ENCODE measurements at places on chromosomes 3 and 15.

DNA sequence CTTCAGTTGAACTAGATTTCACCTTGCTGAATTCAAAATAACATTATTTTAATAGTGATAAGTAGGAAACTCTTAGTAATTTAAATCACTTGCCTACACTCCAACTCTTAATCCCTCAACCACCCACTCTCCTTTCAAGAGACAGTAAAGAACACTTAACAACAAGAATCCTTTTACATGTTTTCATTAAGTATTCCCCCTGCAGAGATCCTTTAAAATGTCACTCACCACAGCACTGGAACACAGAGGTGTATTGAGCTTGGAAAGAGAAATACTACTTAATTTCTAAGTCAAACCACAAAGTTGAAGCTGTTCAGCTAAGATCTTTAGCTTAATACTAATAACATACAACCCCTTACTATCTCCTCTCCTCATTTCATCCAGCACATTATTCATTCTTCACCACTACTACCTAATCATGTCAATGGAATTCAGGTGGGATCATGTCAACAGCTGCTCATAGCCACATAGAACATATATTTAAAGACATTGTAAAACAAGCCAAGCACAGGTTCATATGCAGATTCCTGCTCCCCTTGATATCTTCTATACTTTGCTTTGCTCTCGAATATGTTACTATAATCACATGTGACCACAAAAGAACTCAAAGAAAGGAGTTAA is 40.5 kb downstream of the IMPG2 start:
- no peaks in the 10 kb centered on the region for H3K4me1 ChIP-seq
- no peak overlapping the region for H3K27ac ChIP-seq
- no peak overlapping the region for H3K4me3 ChIP-seq
- H3K36me3 ChIP-seq, result no peaks in the 10 kb centered on the region
- ATAC-seq, result no peak

DNA sequence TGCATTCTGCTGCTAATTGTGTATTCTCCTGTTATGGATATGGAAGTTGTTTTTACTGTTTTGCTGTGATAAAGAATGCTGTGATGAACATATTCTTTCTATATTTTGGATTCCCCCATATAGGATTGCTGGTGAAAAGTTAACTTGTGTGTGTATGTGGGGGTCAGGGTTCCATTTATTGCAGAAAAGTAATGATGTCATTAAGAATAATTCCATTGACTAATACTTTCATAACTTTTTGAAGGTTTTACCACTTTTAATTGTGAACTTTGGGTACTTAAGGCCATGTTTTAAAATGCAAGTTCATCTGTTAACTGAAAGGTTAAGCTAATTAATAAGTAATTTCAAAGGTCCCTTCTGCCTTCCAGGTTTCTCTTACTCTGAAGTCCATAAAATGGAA is 6.2 kb downstream of the NEO1 start:
- no peaks in the 10 kb centered on the region for H3K36me3 ChIP-seq
- no peak overlapping the region for H3K4me3 ChIP-seq
- H3K27me3 ChIP-seq, result peaks cover 5% of the 10 kb centered on the region
- no peak for ATAC-seq
- no peak overlapping the region for H3K27ac ChIP-seq
- no peaks in the 10 kb centered on the region for H3K4me1 ChIP-seq

GRCh38 chr3:175185903-175186302 is 326.8 kb downstream of the NAALADL2 start:
- no peaks in the 10 kb centered on the region for H3K36me3 ChIP-seq
- H3K4me3 ChIP-seq, result no peak overlapping the region
- H3K27me3 ChIP-seq, result no peaks in the 10 kb centered on the region
- H3K27ac ChIP-seq, result no peak overlapping the region
- ATAC-seq, result no peak

DNA sequence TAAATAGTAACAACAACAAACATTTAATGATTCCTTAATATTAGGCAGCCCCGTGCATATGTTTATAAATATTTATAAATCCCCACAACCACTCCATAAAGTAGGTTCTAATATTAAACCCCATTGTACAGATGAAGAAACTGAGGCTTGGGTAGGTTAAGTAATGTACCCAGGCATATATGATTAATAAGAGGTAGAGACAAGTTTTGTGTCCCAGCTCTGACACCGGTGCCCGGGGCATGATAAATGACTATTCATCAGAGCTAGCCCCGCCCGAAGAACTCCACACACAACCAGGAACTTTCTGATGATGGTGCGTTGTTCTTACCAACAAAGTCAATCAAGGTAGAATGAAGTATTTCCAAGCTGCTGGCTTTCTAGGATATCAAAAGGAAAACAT is 19.4 kb downstream of the CDCP1 start:
- peaks cover 29% of the 10 kb centered on the region for H3K27me3 ChIP-seq
- no peaks in the 10 kb centered on the region for H3K36me3 ChIP-seq
- H3K4me3 ChIP-seq, result no peak overlapping the region
- no peak for ATAC-seq
- no peak overlapping the region for H3K27ac ChIP-seq
- no peaks in the 10 kb centered on the region for H3K4me1 ChIP-seq

- H3K27ac ChIP-seq, result no peak overlapping the region
- H3K27me3 ChIP-seq, result peaks cover 49% of the 10 kb centered on the region
- H3K36me3 ChIP-seq, result no peaks in the 10 kb centered on the region
- no peak overlapping the region for H3K4me3 ChIP-seq
These were observed 19.7 kb upstream of the PRSS50 start for GRCh38 chr3:46737329-46737731.

All from stimulated activated memory B cell treated with anti-CD40 and anti-IgM and Interleukin-4, amounts not matched to agents 10 μg/mL and 1 μg/mL and 100 μg/mL, for 72 hours (primary cell).